ENCODE measurements at places on chromosomes 5 and 9.

DNA sequence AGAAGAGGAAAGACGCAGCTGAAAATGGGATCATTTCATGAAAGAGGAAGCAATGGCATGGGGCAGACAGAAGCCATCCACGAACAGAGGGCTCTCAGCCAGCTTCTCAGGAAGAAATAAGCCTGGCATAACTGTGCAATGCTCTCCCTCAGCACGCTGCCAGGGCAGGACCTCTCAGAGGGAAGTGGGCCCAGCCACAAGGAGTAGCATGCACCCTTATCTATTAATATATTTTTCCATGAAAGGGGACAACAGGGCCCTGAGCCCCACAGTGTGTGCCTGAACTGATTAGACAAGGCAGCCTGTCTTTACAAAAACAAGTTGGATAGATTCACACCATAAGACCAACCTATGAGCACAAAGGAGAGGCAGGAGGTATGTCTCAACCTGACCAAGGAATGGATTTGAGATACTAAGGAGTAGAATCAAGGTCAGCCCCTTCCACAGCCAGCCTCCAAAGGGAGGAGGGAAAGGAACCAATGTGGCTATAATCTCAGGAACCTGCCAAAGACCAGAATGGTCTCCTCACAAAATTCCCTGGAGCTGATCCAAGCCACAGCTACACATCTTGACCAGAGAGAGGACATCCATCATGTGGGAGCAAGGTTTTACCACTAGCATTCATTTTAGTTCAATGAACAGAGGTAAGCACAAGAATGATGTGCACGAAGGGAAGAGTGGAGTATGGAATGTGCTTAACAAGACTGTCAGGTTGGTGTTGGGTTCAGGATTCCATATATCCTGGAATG is 154.8 kb downstream of the SIL1 start:
- DNase-seq = no peak

- DNase-seq = peak; percentile 69
These were observed at the start of gene LTC4S for GRCh38 chr5:179793468-179794139. LTC4S (plus strand) TSS chr5:179793986; CDS start chr5:179794081, 95 bp downstream.

DNA sequence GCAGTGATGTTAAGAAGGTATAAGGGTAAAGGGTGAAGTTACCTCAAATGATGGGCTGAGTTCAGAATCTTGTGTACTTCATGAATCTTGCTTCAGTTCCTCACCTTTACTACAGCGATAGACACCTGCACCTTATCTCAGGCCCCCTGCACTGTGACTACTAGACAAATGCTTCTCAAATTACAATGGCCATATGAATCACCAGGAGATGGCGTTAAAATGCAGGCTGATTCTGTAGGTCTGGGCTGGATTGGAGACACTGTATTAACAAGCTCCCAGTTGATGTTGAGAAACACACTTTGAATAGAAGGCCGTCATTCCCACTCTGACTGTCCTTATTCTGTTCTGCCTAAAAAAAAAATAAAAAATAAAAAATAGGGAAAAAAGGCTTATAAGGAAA is 29.8 kb downstream of the TARS1 start:
- DNase-seq = no peak

DNA sequence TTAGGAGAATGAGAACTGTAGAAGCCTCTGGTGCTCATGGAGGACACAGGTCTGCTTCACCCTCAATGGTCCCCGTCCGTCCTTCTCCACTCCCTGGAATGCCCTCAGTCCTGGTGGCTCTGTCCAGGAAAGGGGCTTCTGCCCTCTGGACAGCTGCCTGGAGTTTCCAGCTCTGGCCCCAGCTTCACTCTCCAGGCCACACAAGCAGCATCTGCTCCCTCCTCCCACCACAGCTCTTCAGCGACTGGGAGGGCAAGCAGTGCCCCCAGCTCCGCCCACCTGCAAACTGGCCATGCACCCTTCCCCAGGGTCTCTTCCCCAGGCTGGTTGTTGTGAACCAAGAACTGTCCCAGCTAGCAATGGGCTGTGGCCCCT is 4.7 kb downstream of the SARDH start:
- no peak for DNase-seq

- no peak for DNase-seq
These were observed 68.6 kb downstream of the TMEM252 start for GRCh38 chr9:68472119-68472518.

GRCh38 chr9:19117039-19117716 is 10.1 kb downstream of the PLIN2 start:
- DNase-seq = no peak

DNA sequence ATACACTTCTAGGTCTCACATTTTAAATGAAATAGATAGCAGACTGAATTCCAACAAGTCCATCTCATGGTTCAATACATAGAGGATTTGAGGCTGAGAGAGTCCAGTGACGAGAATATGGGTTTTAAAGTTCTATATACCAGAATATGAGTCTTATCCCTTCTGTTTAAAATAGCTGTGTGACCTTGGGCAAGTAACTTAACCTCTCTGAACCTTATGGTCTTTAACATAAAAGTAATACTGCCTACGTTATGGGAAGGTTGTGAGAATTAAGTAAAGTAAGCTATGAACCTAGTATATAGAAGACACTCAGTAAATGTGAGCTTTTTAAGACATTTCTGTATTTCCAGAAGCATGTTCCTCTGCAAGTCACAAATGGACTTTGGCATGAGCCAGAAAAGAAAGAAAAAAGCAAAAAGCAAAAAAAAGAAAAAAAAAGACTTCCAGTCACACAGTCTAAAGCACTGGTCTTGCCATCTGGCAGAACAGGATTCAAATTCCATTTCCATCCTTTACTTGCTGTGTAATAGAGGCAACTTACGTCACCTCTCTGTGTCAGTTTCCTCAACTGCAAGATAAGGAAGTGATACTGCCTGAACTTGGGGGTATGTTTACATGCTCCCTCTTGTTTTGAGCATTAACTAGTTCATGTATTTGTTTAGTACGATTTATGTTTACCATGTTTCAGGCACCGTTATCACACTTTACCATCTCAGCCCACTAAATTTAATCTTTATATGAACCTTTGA is 248.2 kb downstream of the TRIM32 start:
- DNase-seq = no peak

- no peak for DNase-seq
These were observed 242.9 kb upstream of the ZNF462 start for GRCh38 chr9:106620081-106620480.

- DNase-seq = no peak
These were observed 58.6 kb upstream of the PPARGC1B start for GRCh38 chr5:149671544-149671943.

GRCh38 chr5:54905942-54906537 is 79.4 kb downstream of the ESM1 start:
- peak; percentile 51 for DNase-seq

DNA sequence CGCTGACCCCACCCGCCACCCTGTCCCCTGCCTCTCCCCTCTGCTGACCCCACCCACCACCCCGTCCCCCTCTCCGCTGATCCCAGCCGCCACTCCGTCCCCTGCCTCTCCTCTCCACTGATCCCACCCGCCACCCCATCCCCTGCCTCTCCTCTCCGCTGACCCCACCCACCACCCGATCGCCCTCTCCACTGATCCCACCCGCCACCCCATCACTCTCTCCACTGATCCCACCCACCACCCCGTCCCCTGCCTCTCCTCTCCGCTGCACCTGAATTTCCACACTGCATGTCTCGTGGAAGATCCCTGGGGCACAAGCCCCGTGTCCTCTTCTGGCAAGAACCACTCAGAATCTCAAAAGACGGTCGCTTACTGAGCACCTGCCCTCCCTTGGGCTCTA is 53.4 kb upstream of the OLFM1 start:
- DNase-seq = no peak

DNA sequence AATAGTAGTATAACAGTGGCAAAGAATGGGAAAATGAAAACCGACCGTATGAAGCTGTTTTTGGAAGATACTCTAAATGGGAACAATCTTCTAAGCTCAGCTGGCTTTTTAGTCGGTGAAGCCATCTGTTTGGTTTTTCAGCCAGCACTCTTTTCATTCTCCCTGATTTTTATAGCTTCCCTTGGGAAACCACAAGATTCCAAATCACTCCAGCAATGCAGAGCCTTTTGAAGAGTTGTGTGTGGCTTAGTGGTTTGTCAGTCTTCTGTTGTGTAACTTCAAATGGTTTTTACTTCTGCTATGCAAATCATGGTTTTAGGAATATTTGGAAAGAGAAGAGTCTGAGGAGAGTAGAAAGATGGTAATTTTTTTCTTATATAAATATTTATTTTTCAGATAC is 180.7 kb downstream of the KDM4C start:
- DNase-seq = no peak

DNA sequence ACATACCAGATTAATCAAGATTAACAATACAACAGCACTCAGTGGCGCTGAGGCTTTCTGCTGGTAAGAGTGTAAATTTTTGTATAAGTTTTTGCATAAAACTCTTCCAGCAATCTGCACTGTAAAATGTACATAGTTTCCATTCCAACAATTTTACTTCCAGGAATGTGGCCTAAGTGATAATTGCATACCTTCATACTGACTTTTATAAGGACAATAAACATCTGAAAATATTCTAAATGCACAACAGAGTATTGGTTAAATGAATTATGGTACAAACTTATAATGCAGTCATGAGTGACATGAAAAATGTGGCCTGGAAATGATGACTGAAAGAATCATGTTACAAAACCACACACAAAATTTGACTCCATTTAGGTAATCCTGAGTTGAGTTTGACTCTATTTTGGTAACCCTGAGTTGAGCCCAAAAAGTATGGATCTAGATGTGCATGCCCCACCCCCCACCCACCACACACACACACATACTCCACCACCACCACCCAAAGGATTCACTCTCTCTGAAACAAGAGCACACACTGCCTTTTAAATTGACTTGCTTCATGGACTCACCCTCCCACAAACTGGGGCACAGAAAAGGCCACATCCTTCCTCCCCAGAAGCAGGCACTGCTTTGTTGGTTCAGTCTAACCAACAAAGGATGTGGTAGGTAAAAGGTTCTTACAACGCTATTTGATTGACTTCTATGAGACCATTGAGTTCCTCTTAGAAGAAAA is 137.6 kb downstream of the SUSD1 start:
- DNase-seq = peak; percentile 75

DNA sequence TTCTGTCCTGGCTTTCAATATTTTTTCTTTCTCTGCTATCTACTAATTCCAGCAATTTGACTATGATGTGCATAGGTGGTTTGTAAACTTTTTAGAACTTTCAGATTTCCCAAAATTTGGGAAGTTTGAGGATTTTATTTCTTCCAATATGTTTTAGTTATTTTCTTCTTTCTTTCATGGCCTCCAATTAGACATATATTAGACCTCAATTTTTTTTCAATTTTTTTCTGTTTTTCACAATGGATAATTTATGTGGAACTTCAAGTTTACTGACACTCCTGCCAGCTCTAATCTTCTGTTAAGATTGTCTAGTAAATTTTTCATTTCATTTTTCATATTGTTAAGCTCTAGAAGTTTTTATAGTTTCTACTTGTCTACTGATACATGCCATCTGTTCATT is 163.3 kb downstream of the SAXO1 start:
- no peak for DNase-seq

GRCh38 chr5:112253478-112254250 is 165.4 kb downstream of the EPB41L4A start:
- no peak for DNase-seq

GRCh38 chr5:133969654-133970324 is 1.4 kb upstream of the C5orf15 start:
- DNase-seq = no peak

DNA sequence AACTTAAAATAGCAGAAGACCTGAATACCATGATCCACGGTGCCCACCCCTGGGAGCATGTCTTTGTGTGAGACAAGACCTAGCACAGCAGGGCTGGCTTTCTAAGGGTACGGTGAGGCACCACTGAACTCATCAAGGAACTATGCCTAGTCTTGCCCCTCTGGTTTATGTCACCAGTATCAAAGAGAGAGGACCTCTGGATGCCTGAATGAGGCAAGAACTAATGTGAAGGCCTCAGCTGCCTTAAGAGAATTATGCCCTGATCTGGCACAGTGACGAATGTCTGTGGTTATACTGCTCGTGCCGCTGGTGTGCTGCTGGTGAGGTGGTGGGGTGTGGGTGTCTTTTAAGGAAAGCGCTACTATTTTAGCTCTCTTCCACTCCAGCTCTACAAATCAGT is 23.0 kb downstream of the NREP start:
- no peak for DNase-seq

GRCh38 chr5:6907320-6907918 is 194.2 kb downstream of the TENT4A start:
- DNase-seq = no peak

- DNase-seq = peak; percentile 80
These were observed 3.1 kb upstream of the EEIG1 start for GRCh38 chr9:127983847-127984289.

- DNase-seq = no peak
These were observed 330.8 kb downstream of the FER start for GRCh38 chr5:109078448-109078847.

GRCh38 chr5:6755519-6755918 is 42.3 kb downstream of the TENT4A start:
- DNase-seq = no peak

- peak; percentile 36 for DNase-seq
These were observed 65.7 kb upstream of the TNFAIP8 start for GRCh38 chr5:119290161-119290569.

DNA sequence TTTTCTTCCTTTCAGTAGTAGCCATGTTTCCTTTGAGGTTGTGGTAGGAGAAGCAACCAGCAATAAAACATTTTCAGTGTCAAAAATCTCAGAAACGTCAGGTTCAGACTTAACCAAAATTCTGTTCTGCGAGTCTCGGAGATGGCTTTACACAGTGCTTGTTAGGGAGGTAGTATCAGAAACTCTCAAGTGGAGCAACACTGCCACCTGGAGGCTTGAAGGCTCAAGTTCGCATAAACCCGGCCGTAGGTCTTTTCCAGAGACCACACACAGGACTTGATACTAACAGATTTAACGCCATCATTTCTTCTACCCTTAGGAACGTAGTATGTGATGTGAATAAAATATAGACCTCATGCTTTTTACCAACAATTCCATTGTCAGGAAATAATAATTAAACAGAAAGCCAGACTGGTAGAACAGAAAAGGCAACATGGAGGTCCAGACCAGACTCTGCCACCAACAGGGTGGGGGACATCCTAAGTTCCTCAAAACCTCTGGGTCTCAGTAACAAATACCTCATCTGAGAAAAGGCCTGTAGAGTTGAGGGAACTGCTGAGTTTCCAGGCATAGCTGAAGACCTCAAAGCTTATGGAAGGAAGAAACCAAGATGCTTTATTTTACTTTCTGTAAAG is 8.5 kb downstream of the PTGER4 start:
- peak; percentile 86 for DNase-seq

DNA sequence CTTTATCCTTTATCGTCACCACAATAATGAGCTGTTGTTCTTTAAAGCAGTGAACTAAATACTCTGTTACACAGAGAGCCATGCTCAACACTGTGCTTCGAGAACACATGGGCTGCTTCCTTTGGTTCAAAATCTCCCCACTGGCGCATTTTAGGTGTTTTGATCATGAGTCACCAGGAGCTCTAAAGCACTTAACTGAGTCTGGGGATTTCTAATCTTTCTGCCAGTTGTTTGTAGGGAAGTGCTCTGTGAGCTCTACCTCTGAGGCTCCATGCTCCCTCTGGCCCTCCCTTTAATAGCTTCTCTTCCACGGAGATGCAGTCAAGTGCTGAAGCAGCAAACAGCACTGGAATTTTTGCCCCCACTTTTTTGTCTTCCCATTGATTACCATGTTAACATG is 17.0 kb downstream of the ERAP2 start:
- no peak for DNase-seq

All from CD4-positive, alpha-beta T cell treated with Interleukin-1 beta for 1 hour (primary cell).